Type B pancreatic cell (in vitro differentiated cells): ENCODE measurements at places on chromosomes 7 and 10. TPM values are rescaled to one million over a fixed set of nuclear protein-coding genes. Genes with fewer than 3 reads are reported as not detected.

Gene ASAH2
- total RNA-seq, result 5.1 and 5.4 TPM in 2 replicates

Gene UCN3
- 1.2 and 3.4 TPM in 2 replicates for total RNA-seq

DNA sequence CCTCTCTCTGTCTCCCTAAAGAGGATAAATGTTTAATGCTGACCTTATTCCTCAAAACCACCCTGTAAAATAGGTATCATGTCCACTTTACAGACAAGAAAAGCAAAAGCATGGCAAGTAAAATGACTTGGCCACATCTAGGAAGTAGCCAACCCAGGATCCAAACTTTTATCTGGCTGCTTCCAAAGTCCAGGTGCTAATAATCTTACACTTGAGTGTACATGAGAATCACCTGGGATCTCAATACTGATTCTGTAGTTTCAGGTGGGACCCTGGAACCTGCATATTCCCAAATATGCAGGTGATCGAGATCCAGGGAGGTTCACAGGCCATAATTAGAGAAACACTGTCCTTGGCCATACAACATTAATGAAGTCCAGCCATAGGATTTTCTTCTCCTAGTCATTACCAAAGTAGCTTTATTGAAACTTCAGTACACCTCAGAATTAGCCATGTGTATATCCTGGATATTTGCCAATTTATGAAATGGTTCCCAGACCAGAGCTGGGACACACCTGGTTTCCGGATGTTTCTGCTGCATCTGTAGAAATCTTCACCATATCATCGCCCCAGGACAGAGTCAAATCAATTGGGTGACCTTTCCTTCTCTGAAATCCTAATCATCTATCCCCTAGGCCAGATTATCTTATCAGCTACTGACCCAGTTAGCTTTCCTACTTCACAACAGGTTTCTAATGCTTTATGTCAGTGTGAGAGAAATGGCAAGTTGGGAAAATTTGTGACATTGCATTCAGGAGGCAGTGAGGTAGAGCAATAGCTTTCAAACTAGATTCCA is 119.1 kb upstream of the KMT2E start:
- no peak for DNase-seq

DNA sequence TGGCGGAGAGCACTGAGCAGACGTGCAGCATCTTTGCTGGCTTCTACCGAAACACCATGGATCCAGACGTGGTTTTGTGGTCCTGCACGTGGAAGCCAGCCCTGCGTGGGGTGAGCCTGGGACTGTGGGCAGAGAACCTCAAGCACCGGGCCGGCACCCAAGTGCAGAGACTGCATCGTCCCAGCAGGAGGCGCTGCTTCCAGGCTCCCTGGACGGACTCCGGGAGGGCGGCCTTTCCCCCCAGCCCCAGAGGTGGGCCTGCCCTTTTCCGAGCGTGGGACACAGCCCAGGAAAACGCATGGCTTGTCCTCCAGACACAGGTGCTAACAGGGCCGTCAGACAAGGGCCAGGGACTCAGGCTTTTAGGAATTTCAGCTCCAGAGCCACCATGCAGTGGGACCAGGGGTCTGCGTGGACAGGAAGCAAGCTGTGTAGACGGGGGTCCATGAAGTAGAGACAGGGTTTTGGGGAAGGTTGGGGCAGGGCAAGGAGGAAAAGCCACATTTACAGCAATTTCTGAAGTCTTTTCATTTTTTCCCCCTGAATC is 303.9 kb downstream of the WDR37 start:
- DNase-seq, result no peak

DNA sequence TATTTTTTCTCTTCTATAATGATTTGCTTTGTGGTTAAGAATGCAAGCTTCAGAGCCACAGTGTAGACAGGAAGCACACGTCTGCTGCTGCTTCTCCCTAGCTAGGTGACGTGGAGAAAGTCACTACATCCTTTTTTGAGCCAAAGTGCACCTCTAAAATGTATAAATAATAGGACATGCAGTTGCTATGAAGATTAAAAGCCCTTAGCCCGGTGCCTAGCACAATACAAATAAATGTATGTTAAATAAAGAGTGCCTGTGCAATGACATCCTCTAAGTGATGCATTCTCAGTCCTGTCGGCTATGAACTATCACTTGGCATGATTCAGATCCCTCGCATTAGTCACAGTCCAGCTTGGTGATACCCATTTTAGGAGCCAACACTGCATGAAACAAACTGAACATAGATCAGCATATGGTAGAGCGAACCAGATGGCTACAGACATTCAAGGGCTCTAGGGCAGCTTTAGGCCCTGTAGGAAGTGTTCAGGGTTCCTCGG is 4.8 kb upstream of the TRDMT1 start:
- DNase-seq, result no peak

DNA sequence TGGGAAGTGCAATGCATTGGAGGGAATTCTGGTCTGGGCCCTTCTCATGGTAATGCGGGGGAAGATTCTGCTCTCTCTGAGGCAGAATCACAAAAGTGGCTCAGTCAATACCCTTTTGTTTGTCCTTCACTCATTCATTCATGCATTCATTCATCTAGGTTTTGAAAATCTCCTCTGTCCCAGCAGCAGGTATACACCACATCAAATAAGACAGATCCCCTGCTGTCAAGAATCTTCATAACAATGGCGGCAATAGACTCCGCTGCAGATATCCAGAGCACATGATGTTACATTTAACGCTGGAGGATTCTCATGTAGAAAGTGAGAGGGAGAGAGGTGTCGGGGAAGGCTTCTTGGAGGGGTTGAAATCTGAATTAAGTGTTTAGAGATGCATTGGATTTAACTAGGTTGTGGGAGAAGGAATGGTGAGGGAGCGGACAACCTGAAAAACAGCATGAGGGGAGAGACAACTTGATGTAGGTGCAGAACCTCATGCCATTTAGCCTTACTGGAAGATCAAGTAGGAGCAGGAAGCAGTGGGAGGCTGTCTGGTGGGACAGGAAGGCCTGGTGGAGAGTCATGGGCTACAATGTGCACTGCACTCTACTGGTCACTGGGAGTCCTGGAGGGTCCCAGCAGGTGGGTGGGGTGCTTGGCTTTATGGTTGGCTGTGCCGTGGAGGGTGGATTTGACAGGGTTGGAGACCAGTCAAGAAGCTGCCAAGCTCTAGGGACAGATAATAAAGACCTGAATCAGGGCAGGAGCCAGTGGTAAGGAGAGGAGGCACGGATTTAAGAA is 5.2 kb upstream of the FAM180A start:
- no peak for DNase-seq

GRCh38 chr10:110277591-110277990 is 27.1 kb downstream of the SMNDC1 start:
- DNase-seq, result no peak

DNA sequence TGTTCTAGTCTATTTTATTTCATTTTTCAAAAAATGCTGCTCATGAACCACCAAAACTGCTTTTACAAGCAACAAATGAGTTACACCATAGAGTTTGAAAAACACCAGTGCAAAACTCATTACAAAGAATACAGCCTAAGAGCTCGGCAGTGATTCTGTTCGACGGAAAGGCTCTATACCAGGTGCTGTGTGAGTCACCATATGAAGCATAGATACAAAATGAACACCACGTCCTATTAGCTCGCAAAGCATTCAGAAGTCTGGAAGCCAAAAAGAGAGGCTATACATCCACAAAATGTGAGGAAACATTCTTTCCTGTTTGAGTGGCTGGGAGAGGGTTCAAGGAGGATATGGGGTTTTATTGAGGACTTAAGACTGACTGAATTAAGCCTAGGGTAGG is 136.1 kb downstream of the ATE1 start:
- DNase-seq, result no peak

- DNase-seq, result no peak
Measured at GRCh38 chr10:102714621-102715455, at the start of gene SFXN2. Gene SFXN2, plus strand, starts transcription at chr10:102714636. Its CDS starts 12,001 bp downstream, at chr10:102726637.

- no peak for DNase-seq
Measured at GRCh38 chr7:534075-534474, 14.4 kb upstream of the PDGFA start.

DNA sequence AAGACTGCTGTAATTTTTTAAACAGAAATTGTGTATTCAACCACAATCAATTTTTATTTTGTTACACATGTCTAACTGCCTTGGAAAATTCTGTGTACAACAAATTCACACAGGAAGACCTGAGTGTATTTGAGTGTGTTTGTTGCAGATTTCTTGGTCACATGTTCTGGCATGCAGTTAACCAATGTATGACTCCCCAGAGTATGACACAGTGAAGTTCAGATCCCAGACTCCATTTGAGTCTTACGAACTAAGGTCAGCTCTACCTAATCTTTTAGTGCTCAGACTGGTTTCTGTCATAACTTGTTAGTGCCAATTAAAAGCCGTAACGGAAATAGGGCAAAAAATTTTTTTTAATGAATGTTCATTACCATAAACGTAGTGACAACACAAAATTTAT is 5.8 kb downstream of the GNAI1 start:
- DNase-seq, result no peak

DNA sequence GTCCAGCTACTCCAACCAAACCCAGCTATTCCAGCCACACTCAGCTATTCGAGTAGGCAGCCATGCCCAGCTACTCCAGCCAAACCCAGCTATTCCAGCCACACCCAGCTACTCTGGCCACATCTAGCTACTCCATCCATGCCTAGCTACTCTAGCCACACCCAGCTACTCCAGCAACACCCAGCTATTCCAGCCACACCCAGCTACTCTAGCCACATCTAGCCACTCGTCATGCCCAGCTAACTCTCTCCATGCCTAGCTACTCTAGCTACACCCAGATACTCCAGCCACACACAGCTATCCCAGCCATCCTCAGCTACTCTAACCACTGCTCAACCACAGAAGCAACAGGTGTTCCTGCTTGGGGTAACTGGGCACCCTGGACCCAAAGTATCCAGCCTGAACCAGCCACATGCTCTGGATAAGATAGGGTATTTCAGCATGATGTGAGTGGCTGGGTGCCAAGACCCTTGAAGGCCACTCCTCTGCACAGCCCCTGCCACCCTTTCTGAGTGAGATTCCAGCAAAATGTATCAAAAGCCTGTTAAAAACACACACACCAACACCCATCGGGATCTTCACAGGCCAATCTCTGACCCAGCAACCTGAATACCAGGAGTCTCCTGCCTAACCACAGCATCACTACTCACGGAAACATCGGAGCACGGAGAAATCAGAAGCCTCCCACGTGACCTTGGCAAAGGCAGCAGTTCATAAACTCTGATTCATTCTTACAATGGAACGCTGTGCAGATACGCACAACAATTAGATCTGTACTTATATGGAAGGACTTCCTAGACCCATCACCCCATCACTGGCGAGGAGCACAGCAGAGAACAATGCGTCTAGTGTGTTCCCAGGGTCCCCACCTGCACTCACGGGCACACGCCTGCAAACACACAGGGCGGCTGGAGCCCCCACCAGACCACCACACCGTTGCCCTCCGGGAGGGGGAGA is 51.8 kb upstream of the DNAAF5 start:
- DNase-seq, result no peak

GRCh38 chr10:131859341-131860020 is 41.3 kb upstream of the PPP2R2D start:
- peak; percentile 50 for DNase-seq

GRCh38 chr10:22690158-22690557 is 24.2 kb downstream of the PIP4K2A start:
- DNase-seq, result no peak

GRCh38 chr10:17457083-17457482 is 2.7 kb upstream of the ST8SIA6 start:
- DNase-seq, result no peak

- DNase-seq, result no peak
Measured at GRCh38 chr7:109836016-109836415, 1254.9 kb upstream of the LRRN3 start.
